Astrocyte of the hippocampus (primary cell): ENCODE measurements at places on chromosomes 7 and 10.

DNA sequence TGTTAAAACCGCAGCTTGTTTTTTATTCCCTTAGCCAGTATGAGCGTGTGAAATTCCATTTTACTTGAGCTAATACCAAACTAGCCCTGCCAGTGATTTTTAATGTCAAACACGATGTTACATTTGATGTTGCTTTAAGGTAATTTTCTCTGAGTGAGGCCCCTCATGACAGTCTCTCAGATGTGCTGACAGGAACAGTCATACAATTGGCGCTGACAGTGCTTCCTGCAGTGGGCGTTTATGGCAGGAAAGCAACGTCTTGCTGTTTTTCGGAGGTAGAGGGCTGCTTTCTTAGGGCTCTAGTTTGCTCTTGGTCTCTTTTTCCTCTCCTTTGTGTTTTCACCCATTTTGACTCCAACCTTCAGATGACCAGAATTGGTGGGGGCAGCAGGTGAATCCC, 19.3 kb downstream of the PON1 start:
- DNase-seq, result no peak

GRCh38 chr7:30412782-30413504, 65.6 kb downstream of the NOD1 start:
- peak; percentile 89 for DNase-seq

DNA sequence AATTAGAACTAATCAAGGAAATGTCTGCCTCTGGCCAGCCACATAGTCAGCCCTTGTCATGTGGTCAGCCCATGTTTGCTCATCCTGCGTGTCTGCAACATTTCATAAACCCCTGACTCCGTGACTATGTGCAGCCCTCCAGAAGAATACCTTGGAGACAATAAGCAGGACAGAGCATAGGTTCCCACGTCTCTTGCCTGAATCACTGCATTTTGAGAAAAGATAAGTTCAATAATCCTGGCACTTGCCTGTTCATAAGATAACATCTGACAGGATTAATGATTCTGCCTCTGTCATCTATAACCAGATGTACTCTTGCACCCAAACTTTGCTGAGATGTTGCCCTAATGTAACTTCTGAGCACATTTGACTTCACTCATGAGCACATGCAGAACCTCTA, 78.4 kb downstream of the AKR1D1 start:
- no peak for DNase-seq

- DNase-seq, result no peak
Observed at GRCh38 chr7:30114536-30115238, 20.1 kb upstream of the MTURN start.

- DNase-seq, result no peak
Observed at GRCh38 chr7:76514926-76515771, 4.8 kb downstream of the UPK3B start.

GRCh38 chr10:91206427-91206826, 14.0 kb upstream of the PCGF5 start:
- no peak for DNase-seq

DNA sequence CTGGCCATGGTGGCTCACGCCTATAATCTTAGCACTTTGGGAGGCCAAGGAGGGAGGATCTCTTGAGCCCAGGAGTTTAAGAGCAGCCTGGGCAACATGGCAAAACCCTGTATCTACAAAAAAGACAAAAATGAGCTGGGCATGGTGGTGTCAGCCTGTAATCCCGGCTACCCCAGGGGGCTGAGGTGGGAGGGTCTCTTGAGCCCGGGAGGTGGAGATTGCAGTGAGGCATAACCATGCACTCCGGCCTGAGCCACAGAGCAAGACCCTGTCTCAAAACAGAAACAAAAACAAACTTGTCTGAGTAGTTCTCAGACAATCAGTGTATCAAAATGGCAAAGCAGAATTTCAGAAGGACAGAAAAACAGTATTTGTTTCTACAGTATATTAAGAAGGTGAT, 45.2 kb upstream of the BPGM start:
- no peak for DNase-seq

GRCh38 chr10:83083831-83084230, 1055.5 kb upstream of the GHITM start:
- DNase-seq, result no peak

DNA sequence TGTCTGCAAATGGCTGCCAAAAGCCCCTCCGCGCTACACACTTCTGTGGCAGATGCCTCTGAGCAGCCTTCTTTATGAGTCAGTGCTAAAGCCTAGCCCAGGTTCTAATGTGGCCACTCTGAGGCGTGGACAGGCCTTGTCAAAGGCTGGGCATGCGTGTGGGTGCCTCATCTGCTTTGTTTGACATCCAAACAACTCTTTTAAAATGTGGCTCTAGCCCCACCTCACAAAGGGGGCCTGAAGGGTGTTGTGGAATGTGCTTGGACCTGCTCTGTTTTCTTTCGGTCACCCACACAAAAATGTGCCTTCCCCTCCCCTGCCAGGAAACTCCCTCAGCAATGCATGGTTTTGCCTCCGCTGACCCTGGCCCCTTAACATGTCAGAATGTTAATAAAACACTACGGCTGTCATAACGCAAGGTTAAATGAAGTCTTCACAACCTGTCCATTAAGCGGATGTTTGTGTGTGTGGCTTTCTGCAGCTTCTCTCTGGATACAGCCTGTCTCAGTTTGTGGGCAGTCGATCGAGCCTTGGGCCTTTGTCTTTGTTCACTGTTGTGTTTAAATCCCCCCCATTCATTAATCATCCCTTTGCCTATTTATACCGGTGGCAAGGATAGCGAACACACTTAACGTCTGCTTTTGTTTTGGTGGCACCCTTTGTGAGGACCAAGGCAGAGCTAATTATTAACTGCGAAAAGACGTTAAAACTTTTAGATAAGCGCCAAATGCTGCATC, 718.9 kb downstream of the LRMDA start:
- DNase-seq, result peak; percentile 94
